ENCODE measurements at places on chromosomes 4 and X.

DNA sequence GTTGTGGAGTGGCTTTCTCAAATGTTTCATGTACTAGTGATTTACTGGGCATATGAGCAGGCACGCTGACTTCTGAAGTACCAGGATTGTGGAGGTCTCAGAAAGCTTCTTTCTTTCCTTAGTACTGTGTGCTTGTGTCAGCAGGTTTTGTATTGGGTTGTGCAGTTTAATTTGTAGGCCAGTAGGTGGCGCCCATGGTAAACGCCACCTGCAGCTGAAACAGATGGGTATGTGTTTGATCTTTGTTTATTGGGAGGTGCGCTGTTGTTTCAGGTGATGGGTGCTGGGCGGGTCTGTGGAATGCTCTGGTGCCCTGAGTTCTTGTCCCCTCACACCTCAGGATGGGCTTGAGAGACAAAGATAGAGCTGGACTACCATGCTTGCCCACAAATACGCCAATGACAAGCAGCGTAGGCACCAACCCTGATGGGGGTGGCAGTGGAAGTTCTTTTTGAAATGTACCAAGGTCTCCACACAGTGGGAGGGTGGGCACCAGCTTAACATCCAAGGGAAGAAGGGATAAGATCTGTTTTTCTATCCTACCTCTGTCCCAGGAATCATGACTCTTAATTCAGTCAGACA lies 141.5 kb downstream of the RPS6KA6 start:
- DNase-seq = no peak

GRCh38 chr4:69617083-69617694 lies 22.3 kb downstream of the UGT2A2 start:
- no peak for DNase-seq

GRCh38 chr4:42404001-42404400 lies 6.7 kb downstream of the SHISA3 start:
- no peak for DNase-seq

GRCh38 chr4:1244978-1245471 lies 3.9 kb downstream of the CTBP1 start:
- no peak for DNase-seq

GRCh38 chr4:3516061-3516835 lies 16.0 kb downstream of the LRPAP1 start:
- DNase-seq = no peak

GRCh38 chr4:79298027-79298426 lies 27.8 kb downstream of the NAA11 start:
- no peak for DNase-seq

GRCh38 chr4:101028886-101029285 lies 318.4 kb downstream of the PPP3CA start:
- no peak for DNase-seq

GRCh38 chr4:55612341-55612740 lies 20.3 kb upstream of the PDCL2 start:
- no peak for DNase-seq

- no peak for DNase-seq
Observed at GRCh38 chr4:110287130-110287529, 88.7 kb upstream of the ELOVL6 start.

DNA sequence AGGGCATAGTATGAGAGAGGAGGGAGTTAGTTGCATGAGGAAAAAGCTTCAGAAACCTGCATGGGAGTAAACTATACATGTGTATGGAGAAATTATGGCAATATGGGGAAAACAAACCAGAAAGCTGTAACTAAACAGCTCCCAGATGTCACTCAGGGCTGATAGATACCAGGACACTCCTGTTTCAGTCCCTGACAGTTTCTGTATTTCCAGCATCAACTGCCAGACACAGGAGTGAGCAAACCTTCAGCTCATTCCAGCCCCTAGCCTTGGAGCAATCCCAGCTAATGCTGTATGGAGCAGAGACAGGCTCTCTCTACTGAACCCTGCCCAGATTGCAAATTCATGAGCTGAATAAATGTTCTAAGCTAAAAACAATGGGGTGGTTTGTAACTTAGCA lies 382.9 kb upstream of the MAGEB18 start:
- no peak for DNase-seq

- no peak for DNase-seq
Observed at GRCh38 chrX:85052636-85053343, 49.1 kb downstream of the APOOL start.

GRCh38 chrX:7620560-7620959 lies 222.4 kb upstream of the VCX start:
- no peak for DNase-seq

- DNase-seq = no peak
Observed at GRCh38 chr4:139668036-139668435, 2.4 kb downstream of the MGST2 start.

DNA sequence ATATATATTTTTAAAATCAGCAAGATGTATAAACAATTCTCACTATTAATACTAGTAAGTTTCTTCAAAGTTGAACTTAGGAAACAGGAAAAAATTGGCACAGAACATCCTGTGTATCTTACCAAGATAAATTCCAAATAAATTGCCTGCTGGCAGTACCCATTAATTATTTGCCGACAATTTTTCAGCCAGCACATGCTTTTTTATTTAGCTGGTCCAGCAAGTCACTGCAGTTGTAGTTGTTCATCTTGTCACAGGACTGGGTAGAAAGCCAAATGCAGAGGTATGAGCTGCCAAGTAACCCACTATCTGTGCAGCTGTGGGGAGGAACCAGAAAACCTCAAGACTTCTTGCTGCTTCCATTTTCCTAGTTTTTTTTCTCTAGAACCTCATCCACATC lies 113.4 kb downstream of the PACRGL start:
- peak; percentile 77 for DNase-seq
